ENCODE measurements at places on chromosomes 2 and 18.

DNA sequence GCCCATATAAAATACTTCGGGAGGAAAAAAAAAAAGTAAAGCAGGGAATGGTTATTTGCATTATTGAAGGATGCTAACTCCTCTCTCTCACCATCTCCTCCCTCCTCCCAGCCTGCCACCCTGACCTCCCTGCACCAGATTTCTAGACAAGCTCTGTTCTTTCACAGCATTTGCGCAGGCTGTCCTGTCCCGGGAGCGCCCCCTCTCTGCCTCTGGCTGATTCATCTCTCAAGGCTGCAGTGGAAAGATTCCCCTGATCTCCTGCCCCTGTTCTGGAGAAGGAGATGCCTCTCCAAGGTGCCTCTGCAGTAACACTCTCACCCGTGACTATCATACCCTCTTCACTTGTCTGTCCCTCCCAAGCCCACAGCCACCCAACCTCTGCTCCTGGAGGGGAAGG, 38.5 kb downstream of the COL4A4 start:
- no peak for DNase-seq

- no peak for DNase-seq
Measured at GRCh38 chr18:73168236-73168635, 300.4 kb upstream of the NETO1 start.

- no peak for DNase-seq
Measured at GRCh38 chr2:238030422-238031155, 30.2 kb upstream of the SCLY start.

GRCh38 chr2:223669453-223670225, 67.5 kb upstream of the SCG2 start:
- DNase-seq: no peak

DNA sequence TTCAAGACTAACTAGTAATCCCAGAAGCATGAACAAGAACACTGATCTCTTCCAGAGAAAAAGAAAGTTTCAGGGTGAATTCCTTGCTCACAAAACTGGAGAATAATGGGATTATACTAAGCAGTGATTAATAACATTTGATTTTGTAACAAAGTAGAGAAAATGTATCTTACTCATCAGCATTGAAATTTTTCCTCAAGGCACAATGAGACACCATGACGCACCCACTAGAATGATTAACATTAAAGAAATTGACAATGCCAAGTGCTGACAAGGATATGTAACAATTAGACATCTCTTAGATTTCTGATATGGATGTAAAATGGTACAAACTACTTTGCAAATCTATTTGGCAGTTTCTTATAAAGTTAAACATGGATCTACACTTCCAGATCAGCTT, 101.1 kb upstream of the EPHA4 start:
- DNase-seq: no peak

DNA sequence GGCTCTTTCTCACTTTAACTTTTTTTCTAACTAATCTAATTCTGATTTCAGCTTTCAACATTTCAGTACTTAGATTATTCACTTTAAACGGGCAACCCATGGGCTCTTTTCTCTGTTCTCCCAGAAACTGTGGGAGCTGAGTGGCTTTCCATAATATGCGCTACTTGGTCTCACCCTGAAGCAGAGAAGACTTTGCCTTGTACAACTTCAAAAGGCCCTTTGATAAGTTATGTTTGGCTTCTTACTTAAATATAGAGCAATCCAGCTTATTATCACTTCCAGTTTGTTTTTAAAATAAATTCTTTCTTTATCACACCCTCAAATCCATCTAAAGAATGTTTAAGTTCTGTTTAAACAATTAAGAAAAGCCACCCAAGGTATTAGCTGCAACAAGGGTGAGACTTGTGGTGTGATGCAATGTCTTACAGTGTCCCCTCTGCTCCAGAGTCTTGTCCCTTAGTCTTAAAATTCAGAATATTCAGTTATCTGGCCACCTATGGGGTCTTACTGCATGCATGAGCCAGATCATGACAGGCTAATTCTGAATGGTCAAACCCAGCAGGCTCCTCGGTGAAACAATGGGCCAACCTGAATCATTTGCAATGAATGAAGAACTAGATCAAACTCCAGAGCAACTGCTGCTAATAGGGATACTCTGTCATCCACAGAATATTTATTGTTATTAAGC, 38.8 kb downstream of the GCG start:
- no peak for DNase-seq

GRCh38 chr2:112260295-112260625, 5.4 kb upstream of the ZC3H8 start:
- no peak for DNase-seq

DNA sequence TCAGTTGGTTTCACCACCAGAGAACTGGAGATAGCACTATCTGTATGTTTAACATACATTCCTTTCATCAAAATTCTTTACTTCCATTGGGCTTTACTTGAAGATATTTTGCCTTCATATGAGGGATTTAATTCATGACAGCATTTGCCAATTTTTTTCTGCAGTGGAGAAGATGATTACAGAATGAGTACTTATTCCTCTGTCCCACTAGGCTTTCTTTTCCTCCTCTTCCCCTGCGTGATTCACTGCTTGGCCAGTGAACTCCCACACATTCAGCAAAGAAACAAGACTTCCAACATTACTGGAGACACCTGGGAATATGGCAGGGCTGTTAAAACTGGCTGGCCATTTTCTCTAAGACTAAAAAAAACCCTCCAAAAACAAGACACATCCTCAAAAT, 425.8 kb upstream of the KCNH7 start:
- DNase-seq: no peak

GRCh38 chr2:132725148-132725547, 55.1 kb upstream of the LYPD1 start:
- no peak for DNase-seq

- no peak for DNase-seq
Measured at GRCh38 chr2:237649541-237650454, 22.4 kb downstream of the LRRFIP1 start.

DNA sequence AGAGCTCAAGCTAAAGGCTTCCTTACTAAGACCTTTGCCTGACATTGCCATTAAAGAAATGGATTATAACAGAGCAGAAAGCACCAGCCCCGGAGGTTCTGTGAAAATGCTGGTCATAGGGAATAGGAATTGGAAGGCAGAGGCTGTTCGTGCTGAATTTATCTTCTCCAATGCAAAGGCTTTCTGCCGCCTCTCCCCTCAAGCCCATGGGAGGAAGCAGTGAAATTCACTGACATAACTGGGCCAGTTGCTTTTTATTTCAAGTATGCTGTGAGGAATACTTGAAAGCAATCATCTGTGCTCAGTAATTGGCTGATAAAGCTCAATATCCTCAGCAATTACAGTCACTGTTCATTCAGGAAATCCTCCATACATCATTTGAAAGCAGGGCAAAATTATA, 85.4 kb upstream of the LINC00305 start:
- DNase-seq: no peak

- DNase-seq: no peak
Measured at GRCh38 chr18:53165770-53166169, 825.8 kb downstream of the DCC start.

DNA sequence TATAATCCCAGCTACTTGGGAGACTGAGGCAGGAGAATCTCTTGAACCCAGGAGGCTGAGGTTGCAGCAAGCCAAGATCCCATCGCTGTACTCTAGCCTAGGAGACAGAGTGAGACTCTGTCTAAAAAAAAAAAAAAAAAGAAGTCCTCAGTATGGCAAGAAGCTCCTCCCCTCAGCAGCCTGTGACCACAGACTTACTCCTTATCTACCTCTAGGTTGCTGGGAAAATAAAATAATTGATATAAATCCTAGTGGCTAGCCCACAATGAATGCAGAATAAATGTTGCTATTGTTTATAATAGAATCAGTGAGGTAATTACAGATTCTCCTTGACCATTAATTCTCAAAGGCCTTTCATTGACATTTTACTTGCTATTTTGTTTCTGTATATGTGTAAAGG, 70.6 kb downstream of the IRS1 start:
- DNase-seq: no peak

DNA sequence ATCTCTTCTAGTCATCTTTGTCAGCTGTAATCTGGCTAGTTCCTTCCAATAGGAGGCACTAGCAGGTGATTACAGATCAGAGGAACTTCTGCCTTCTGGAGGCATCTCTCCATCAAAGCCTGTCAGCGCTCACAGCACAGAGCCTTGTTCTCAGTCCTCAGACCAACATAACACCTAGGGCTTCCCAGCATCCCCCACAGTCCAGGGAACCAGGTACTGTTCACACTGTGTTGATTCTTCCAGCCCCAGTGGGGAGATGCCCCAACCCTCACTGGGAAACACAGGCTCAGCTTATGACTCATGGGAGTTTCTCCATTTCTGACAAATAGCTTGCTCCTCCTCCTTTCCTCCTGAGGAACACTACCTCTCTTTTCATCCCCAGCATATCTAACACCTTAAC, 601.7 kb downstream of the CBLN2 start:
- DNase-seq: no peak

- DNase-seq: no peak
Measured at GRCh38 chr2:121061633-121062032, 223.4 kb downstream of the TFCP2L1 start.

DNA sequence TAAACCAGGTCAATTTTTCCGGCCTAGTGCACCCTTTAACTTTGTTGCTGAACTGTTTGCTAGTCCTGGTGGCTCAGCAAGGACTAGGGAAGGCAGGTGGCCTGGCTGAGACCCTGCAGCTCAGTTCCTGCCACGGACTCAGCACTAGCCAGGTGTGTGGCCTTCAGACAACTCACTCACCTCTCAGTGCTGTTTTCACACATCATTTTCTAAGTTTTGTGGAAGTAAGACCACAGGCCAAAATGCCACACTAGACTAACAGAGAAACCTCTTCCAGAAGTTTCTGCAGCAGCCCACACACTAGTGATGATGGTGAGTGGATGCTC, 65.9 kb upstream of the SLC1A4 start:
- no peak for DNase-seq

GRCh38 chr2:46486436-46486835, 7.1 kb downstream of the TMEM247 start:
- DNase-seq: no peak

GRCh38 chr2:110858135-110858725, 125.9 kb downstream of the ACOXL start:
- DNase-seq: no peak

DNA sequence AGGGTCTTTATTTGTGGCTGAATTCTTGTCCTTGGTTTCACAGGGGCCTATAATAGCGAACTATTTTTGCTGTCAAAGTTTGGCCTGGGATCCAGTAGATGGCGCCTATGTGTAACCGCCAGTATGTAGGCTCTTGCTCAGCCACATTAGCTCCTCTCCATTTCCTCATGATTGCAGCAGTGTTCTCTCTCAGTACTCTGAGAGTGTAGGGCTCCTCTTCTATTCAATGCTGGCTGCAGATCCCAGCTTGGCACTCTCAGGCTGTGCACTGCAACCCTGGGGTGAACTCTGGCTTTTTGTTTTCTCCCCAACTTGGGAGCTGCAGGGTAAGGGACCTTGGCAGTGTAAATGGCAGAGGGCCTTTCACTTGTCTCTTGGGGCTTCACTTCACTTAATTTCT, 344.6 kb upstream of the CHAC2 start:
- DNase-seq: no peak

DNA sequence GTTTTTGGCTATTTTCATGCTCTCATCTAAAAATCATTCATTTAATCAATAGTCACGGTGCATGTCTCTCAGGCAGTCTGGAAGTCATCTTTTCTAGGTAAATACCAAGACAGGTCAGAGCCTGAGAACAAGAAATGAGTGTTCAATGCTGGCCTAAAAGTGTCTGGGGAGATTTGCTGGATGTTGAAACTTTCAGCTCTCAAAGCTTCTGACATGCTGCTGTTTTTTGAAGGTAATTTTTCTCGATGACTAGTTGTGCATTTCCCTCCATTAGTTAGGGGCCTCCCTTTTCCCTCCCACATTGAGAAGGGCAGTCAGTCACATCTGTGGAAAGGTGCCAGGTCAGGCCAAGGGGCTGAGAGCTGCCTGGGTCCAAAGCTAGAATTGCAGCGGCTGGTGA, 115.6 kb downstream of the LPIN1 start:
- DNase-seq: no peak

GRCh38 chr2:240227538-240228428, 87.3 kb upstream of the OTOS start:
- no peak for DNase-seq

- no peak for DNase-seq
Measured at GRCh38 chr2:64934530-64934929, 54.7 kb upstream of the SLC1A4 start.

- DNase-seq: no peak
Measured at GRCh38 chr2:8685697-8686358, 4.0 kb downstream of the ID2 start.

DNA sequence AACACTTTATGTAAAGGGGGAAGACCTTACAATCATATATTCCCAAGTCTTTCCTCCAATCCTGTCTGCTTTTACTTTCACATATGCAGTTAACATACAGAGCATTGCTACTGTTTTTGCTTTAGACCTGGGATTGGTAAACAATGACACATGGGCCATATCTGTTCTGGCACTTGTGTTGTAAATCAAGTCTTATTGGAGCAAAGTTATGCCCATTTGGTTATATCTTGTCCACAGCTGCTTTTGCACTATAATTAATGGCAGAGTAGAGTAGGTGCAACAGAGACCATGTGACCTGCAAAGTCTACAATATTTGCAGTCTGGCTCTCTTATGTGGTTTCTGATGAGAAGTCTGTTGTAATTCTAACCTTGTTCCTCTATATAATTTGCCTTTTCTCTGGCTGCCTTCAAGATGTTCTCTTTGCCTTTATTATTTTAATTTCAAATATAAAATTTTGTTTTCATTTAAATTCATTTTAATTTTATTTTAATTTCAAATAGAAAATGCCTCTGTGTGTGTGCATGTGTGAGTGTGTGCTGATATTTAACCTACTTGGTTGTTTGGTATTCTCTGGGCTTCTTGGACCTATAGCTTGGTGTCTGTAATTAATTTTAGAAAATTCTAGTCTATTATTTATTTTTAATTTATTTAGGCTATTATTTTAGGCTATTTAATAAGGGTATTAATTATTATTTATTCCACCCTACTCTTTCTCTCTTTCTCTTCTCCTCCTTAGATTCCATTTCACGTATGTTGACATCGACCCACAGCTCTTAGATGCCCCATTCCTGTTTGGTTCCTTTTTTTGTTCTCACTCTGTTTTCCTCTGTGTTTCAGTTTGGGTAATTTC, 16.8 kb upstream of the LPIN1 start:
- DNase-seq: no peak

- DNase-seq: no peak
Measured at GRCh38 chr2:119745566-119745965, 14.2 kb upstream of the PTPN4 start.

GRCh38 chr2:11073251-11073650, 82.0 kb upstream of the SLC66A3 start:
- no peak for DNase-seq

GRCh38 chr2:146123256-146123655, 1603.3 kb upstream of the ZEB2 start:
- no peak for DNase-seq

GRCh38 chr2:218289639-218290315, 2.5 kb downstream of the TMBIM1 start:
- no peak for DNase-seq

- no peak for DNase-seq
Measured at GRCh38 chr18:13267431-13267873, 48.9 kb downstream of the LDLRAD4 start.

- DNase-seq: no peak
Measured at GRCh38 chr2:213281156-213281555, 3.1 kb upstream of the SPAG16 start.

GRCh38 chr18:10400534-10401307, 53.7 kb upstream of the APCDD1 start:
- no peak for DNase-seq

GRCh38 chr2:172062402-172063004, 22.8 kb upstream of the DLX1 start:
- DNase-seq: no peak

- no peak for DNase-seq
Measured at GRCh38 chr18:22731398-22731797, 201.7 kb upstream of the RBBP8 start.
